Umbilical cord (tissue), 2 donors: ENCODE measurements at places on chromosomes 7 and 10. TPM values are rescaled to one million over a fixed set of nuclear protein-coding genes. Genes with fewer than 3 reads are reported as not detected.

Gene SLC16A12
- total RNA-seq: 2.2 TPM

Gene PKD2L1
- total RNA-seq: not detected

Gene EPHA1
- 0.48 TPM for total RNA-seq

Gene SLC26A3
- total RNA-seq: 6.3 TPM

Gene IQUB
- 2.6 TPM for total RNA-seq

Gene UTF1
- total RNA-seq: not detected

Gene LRRTM3
- 6.5 TPM for total RNA-seq

Gene GOLGA7B
- 0.96 TPM for total RNA-seq

DNA sequence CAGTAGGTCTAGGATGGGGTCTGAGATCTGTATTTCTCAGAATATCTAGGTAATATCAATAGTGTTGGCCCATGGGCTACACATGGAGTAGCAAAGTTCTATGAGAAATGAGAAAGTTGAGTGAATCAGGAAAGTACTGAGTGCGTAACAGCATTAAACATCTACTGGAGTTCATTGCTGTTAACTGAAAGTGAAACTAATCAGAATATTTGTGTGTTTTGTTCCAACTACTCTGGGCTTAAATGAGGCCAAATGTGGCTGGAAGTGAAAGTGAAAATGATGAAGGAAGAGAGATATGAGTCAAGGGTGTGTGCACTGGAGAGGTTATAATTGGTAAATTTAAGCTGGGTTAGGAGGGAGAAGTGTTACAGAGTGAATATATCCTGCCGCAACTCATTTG lies 46.5 kb downstream of the TMEM106B start:
- DNase-seq: no peak

DNA sequence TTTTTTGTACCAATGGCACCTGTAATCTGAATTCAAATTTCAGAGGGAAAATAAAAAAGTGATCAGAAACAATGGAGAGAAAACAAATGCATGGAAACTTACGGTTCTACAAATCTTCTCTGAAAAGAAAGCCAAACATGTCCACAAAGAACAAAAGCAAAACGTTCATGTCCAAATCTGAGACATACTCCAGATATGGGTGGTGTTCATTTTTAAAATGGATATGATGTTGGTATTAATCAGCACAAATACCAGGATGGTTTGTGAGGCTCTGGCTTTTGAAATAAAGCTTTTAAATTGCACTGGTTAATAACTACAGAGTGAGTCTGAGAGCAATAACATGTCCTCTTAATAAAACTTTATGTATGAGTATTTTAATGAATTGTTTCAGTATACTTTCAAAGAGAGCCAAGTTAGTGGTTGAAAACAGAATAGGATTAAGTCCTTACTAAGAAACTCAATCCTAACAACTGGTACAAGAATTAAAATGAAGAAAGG lies 366.4 kb downstream of the INHBA start:
- peak; percentile 30 for DNase-seq

DNA sequence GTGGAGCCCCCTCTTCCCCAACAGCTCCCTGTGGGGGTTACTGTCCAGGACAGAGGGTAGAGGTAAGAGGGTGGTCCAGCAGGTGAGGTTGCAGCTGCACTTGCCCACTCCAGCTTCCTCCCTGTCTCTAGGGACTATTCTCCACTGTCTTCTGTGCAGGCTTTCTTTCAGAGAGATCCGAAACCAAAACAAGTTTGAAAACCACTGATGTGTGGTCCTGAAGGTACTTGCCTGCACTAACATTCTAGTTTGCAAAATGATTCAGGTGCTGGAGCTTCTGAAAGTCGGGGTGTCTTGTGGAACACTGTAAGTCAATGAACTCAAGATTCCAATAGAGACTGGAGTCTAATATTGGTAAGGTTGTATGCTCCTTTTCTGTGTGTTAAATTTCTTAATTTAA lies 63.1 kb downstream of the BLNK start:
- no peak for DNase-seq

DNA sequence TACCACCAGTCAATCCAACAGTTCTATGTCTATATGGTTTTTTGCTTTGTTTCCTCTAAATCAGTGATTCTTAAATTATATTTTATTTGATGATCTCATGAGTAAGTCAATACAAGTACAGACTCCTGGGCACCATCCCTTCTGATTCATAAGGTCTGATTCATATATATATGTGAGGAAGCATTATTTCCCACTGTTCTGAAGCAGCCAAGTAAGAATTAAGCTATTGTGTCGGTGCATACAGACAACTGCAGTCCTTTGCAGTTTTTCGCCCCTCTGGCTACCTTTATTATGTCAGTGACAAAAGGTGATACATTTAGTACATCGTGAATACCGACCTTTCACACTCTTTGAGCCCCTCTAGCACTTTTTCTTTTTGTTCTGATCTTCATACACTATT lies 1079.6 kb upstream of the C7orf33 start:
- DNase-seq: peak; percentile 17

GRCh38 chr10:59323831-59324401 lies 38.4 kb downstream of the FAM13C start:
- no peak for DNase-seq

DNA sequence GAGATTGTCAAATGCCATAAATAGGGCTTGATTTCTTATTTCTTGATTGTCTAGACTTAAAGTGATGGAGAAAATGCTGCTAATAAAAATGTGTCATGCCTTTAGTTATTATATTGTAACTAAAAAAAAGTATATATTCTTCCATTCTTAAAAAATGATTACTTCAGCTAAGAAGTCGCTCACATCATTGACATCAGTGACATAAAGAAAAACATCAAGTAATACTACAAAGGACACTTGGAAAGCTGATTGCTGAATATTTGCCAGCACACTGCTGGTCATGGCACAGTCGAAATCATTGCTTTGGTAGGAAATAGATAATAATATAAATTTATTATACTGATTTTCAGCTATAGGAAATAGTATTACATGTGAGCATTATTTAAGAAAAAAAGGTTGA lies 62.6 kb downstream of the LOXL4 start:
- no peak for DNase-seq

- DNase-seq: no peak
Measured at GRCh38 chr7:107712896-107713295, 31.0 kb upstream of the CBLL1 start.

DNA sequence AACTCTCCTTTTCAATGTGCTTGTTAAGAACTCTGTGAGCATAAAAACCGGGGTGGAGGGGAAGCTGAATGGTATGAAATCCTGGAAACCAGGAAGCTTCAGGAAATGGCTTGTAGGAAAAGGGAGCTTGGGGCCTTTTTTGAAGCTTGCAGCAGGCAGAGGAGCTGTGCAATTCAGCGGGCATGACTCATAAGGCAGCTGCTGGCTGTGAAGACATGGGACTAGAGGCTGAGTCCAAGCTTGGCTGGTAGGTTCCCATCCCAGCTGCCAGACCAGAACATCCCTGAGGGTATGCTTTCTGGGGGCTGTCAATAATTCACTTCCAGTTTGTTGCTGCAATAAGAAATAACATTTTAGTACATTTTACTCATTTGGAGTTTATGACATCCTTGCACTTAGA lies 36.8 kb upstream of the CDC14C start:
- no peak for DNase-seq

GRCh38 chr10:61188101-61188500 lies 244.1 kb upstream of the RHOBTB1 start:
- DNase-seq: no peak

DNA sequence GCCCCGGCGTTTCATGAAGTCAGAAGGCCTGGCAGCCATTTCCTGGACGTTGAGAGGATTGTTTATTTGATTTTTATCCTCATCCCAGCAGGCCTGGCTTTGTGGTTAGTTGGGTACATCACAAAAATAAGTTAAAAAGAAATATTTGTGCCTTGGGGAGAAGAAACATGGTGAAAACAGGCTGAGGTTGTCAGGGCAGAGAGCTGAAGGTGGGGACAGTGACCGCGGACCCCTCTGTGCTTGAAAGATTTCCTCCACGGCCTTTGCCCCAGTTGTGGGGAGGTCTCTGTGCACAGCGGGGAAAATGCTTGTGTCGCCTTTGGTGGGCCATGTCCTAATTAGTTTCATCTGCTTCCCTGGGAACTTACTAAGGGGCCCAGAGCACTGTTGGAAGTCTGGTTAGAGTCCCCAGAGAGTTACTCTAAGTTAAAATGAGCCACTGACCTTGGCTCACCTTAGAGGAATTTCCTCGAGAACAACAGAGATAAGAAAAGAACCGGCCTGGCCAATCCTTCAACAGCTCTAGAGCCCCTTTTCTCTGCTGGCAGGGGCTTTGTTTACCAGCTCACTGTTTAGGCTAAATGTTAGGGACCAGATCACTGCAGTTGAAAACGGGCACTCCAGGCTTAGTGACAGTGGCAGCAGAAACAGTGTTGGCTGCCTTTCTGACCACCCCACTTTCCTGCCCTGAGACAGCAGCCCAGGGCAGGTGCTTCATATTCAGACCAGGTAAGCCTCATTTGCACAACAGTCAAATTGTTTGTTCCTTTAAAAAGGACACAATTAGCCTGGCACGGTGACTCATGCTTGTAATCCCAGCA lies 37.9 kb downstream of the CRCP start:
- DNase-seq: no peak

- DNase-seq: peak; percentile 80
Measured at GRCh38 chr7:11539853-11540252, 292.1 kb downstream of the THSD7A start.

GRCh38 chr10:47034441-47035051 lies 123.3 kb downstream of the PTPN20 start:
- no peak for DNase-seq

GRCh38 chr7:38409531-38409930 lies 136.1 kb upstream of the TARP start:
- DNase-seq: no peak

- peak; percentile 91 for DNase-seq
Measured at GRCh38 chr7:137146012-137146455, 197.5 kb downstream of the PTN start.

DNA sequence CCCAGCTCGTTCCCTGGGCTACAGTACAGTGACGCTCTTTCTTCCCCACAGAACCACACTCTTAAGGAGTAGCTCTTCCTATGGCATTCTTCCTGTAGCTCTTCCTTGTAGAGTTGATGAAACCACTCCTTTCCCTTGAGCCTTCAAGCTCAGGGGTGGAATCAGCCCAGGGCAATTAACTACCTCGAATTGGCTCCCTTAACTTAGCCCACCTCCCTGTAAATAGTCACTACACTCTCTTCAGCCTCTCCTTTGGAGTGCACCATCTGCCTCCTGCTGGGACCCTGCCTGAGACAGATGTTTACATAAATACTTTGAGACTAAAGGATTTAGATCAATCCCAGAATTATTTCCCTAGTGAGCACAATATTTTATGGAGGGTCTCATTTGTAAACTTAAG lies 537.8 kb upstream of the AUTS2 start:
- no peak for DNase-seq

DNA sequence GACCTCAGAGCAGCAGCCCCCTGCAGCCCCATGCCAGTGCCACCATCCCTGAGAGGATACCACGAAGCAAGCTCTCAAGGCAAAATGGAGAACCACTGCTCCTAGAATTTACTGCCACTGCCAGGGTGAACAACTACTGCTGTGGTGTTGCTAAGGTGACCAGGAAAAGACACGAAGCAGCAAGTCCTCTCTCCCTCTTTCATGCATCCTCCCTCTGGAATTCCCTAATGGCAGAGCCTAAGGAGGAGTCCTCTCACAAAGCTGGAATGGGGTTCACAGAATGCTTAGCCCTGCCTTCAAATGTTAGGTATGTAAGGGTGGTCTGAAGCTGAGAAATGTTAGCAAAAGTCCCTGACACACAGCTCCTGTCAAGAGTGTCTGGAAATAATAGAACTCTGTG lies 35.8 kb upstream of the NPSR1 start:
- DNase-seq: no peak

GRCh38 chr10:114357515-114357996 lies 46.7 kb downstream of the AFAP1L2 start:
- DNase-seq: no peak

GRCh38 chr10:24039897-24040296 lies 169.0 kb upstream of the KIAA1217 start:
- no peak for DNase-seq

GRCh38 chr10:79442171-79443040 lies 3.0 kb downstream of the ZCCHC24 start:
- no peak for DNase-seq

DNA sequence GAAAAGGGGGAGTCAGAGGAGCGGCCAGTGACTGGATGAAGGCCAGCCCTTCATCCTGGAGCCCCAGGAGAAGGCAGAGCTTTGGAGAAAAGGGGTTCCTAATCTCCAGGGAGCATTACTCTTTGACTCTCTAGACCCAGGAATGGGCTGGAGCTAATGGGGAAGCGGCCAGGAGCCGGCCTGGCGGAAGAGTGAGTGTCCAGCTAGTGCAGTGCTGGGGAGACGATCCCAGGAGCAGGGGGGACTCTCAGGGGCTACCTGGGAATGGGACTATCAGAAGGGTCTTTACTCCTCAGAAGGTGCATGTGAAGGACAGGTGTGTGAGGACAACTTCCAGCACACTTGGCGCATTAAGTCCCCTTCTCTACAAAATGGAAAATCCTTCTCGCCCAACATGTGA lies 2.4 kb upstream of the PAX2 start:
- DNase-seq: no peak

DNA sequence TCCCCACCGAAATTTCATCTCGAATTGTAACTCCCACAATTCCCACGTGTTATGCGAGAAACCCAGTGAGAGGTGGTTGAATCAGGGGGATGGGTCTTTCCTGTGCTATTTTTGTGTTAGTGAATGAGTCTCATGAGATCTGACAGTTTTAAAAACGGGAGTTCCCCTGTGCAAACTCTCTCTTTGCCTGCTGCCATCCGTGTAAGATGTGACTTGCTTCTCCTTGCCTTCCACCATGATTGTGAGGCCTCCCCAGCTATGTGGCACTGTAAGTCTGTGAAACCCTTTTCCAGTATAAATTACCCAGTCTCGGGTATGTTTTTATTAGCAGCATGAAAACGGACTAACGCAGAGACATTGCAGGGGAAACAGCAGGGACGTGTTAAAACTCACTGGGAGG lies 5.3 kb upstream of the OLAH start:
- DNase-seq: no peak

DNA sequence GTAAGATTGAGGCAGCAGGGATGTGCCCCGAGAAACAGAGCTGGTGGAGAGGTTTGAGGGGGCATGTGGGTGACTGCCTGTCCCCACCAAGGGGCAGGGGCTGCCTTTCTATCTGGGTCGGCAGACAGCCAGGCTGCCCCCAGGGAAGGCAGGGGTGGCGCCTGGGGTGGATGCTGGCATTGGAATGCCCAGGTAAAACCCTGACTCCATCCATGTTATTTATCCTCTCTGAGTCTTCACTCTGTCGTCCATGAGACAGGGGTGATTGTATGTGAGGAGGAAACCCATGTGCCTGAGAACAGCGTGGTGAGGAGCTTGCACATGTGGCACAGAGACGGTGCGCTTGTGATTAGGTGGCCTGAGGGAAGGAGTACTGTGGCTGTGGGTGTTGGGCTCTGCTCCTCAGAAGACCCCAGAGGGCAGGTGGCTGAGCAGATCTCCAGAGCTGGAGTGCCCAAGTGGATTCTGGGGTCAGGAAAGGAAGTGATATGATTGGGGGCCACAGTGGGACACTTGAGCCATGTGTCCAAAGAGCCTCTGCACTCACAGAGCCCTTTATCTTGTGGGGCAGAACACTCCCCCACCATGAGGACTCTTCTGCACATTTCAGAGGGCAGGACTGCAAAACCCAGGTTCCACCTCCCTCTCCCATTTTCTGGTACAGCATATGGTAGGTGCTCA lies 100.4 kb upstream of the RET start:
- no peak for DNase-seq

GRCh38 chr7:149772241-149772955 lies 990 bp downstream of the ZNF467 start:
- DNase-seq: no peak

- no peak for DNase-seq
Measured at GRCh38 chr10:131433568-131433967, 122.0 kb upstream of the TCERG1L start.

- peak; percentile 49 for DNase-seq
Measured at GRCh38 chr10:129971381-129972144, 7.5 kb upstream of the EBF3 start.
